ENCODE measurements at places on chromosomes 4 and X.

- DNase-seq = no peak
Observed at GRCh38 chr4:149985981-149986380, 92.3 kb upstream of the DCLK2 start.

DNA sequence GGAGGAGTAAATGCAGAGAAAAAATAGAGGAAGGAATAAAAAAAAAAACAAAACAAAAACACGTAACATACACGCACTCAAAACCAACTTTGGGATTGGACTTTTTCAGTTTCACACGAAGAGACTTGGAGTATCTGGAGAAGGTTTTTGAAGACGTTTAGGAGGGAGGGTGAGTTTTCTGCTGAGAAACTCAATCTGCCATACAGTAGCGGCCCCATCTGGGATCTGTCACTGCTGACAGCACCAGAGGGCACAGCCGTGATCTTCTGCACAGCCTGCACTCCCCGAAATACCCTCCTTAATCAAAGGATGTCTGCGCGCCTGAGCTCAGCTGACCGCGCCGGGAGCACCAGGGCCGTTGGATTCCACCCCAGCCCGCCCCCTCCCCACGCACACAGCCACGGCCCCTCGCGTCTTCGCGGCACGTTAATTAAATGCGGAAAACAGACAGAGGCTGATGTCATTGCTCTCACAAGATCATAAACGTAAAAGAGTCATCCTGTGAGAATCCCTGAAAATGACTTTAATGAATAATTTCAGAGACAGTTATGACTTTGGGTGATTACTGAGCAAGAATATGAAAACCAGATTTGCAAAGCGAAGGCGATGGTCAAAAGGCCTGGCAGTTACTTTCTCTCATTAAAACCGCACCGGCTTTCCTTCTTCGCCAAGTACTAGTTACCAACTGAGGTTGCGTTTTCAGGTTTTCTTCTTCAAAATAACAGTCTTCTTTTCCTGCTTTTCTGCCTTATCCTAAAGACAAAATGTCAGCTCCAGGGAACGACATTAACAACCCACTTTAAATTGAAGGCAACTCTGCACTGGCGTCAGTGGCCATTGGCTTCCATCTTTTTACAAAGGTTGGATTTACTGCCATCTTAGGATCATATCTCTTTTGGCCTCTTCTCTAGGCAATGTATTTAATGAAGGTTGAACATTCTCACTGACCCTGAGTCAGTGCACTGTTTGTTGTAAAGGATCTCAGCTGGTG, 10.6 kb downstream of the HAND2 start:
- DNase-seq = no peak

GRCh38 chr4:41744572-41745291, 3.8 kb downstream of the PHOX2B start:
- no peak for DNase-seq

- no peak for DNase-seq
Observed at GRCh38 chrX:134543288-134543687, 83.3 kb downstream of the HPRT1 start.

DNA sequence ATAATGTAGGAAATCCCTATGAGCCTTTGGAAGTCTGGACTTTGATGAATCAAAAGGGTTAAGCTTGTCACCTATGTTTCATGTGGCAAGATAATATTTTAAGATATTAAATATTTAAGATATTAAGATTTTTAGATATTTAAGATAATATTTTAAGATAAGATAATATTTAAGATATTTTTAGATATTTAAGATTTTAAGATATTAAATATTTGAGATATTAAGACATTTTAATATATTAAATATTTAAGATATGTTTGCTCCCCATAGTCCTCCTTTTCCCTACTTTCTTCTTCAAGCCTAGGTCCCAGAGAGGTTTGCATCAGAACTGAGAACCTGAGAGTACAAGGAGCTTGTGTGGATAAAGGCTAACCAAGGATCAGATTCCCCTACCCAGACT, 478.4 kb upstream of the IGFBP7 start:
- no peak for DNase-seq

GRCh38 chrX:46551494-46552128, 6.4 kb upstream of the ZNF674 start:
- no peak for DNase-seq

GRCh38 chrX:129983575-129984110, 1.2 kb downstream of the BCORL1 start:
- DNase-seq = no peak

- no peak for DNase-seq
Observed at GRCh38 chrX:140503238-140503601, 1.6 kb downstream of the SOX3 start.

DNA sequence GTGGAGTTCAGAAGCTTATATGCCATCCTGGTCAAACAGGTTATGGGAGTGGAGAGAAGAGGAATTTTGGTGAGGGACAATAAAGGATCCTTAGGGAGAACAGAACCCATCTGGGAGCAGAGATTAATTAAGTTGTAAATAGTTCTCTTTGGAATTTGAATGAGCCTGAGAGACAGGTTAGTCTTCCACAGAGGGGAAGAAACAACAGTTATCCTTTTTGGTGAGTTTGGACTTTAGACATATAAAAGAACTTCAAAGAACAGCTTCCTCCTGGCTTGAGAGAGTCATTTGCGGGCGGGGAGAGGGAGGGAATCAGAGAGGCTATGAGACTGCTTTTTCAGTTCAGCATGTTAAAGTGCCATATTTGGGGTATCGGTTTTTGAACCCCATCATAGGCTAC, 793.3 kb upstream of the MAGEB2 start:
- DNase-seq = no peak

DNA sequence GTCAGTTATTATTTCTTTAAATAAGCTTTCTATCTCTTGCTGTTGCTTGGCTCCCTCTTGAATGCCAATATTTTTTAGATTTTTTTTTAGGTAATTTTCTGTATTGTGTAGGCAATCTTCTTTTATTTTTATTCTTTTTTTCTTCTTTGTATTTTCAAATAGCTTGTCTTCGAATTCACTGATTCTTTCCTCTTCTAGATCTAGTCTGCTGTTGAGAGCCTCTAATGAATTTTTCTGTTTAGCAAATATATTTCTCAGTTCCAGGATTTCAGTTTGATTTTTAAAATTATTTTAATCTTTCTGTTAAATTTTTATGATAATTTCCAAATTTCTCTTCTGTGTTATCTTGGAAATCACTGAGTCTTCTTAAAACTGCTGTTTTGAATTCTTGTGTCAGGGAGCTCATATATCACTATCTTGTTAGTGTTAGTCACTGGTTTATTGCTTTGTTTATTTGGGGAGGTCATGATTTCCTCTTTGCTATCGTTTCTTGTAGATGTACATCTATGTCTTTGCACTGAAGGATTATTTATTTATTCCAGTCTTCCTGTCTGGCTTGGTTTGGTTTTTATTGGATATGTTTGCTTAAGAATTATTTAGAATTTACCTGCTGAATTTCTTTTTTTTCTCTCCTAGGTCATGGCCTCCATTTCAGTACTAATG, 39.9 kb upstream of the GPRIN3 start:
- no peak for DNase-seq

- DNase-seq = no peak
Observed at GRCh38 chrX:123155327-123155726, 28.8 kb upstream of the GRIA3 start.

DNA sequence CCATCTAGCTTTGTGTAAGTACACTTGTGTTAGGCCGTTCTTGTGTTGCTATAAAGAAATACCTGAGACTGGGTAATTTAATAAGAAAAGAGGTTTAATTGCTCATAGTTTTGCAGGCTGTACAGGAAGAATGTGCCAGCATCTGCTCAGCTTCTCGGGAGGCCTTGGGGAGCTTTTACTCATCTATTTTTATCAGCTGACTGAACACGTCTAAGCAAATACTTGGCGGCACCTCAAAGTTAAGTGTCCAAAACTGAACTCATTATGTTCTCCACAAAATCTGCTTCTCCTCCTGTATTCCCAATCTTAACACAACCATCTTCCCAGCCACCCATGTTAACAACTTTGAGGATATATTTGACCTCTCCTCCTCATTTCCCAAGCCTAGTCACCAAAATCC, 42.4 kb upstream of the GATB start:
- DNase-seq = no peak

GRCh38 chrX:39377157-39377556, 575.9 kb downstream of the MID1IP1 start:
- no peak for DNase-seq

DNA sequence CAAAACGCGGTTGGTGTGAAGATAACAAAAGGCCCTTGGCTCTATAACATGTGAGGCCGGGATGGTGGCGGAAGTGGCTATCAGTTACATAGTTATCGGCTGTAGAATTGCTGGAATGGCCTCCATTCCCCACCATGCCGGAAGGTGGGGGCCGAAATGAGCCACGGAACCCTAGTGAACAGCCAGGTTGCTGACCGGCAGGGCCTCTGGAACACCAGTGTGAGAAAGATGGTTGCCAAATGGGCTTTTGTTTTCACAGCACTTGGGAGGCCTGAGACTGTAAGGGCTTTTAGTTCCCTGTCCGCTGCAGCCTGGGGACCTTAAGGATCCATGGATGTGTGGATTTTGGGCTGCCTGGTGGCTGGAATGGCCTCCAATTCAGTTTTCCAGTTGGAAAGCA, 23.3 kb upstream of the ARX start:
- no peak for DNase-seq

DNA sequence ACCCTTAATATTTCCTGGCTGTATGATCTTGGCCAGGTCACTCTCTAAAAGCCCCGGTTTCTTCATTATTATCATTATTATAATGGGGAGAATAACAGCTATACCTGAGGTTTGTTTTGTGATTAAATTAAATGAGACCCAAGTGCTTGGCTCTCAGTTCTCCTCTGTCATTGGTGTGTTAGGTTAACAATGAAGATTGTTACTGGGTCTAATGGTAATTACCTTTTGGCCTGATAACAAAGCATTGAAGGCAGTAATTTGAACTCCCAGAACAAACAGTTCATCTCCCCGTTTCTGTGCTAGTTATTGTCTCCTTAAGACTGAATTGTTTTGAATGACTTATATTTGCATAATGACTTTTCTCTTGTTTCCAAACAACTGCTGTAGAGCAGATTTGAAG, 6.8 kb upstream of the ANAPC4 start:
- no peak for DNase-seq

All from activated CD8-positive, alpha-beta memory T cell treated with anti-CD3 and anti-CD28 coated beads for 1 hour (primary cell).